ENCODE measurements at places on chromosomes 1 and 21.

DNA sequence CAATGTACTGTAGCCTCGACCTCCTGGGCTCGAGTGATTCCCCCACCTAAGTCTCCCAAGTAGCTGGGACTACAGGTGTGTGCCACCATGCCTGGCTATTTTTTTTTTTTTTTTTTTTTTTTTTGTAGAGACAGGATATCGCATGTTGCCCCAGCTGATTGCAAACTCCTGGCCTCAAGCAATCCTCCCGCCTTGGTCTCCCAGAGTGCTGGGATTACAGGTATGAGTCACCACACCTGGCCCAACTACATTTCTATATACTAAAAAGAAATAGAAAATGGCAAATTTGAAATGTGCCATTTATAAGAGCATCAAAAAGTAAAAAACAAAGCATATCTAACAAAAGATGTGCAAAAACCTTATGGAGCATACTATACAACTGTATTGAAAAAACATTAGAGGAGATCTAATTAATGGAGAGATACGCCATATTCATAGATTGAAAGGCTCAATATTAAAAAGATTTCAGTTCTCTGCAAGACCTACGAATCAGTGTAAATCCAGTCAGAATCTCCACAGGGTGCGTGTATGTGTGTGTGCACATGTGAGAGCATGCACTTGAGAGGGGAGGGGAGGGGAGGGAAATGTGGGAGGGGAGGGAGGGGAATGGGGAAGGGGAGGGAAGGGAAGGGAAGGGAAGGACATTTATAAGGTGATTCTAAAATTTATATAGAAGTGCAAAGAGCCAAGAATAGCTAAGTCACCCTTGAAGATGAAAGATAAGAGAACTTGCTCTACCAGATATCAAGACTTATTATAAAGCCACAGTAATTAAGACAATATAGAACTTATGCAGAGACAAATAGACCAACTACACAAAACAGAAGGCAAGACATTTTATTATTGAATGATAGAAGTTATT, 15.5 kb upstream of the PADI4 start:
- DNase-seq: peak; percentile 22

DNA sequence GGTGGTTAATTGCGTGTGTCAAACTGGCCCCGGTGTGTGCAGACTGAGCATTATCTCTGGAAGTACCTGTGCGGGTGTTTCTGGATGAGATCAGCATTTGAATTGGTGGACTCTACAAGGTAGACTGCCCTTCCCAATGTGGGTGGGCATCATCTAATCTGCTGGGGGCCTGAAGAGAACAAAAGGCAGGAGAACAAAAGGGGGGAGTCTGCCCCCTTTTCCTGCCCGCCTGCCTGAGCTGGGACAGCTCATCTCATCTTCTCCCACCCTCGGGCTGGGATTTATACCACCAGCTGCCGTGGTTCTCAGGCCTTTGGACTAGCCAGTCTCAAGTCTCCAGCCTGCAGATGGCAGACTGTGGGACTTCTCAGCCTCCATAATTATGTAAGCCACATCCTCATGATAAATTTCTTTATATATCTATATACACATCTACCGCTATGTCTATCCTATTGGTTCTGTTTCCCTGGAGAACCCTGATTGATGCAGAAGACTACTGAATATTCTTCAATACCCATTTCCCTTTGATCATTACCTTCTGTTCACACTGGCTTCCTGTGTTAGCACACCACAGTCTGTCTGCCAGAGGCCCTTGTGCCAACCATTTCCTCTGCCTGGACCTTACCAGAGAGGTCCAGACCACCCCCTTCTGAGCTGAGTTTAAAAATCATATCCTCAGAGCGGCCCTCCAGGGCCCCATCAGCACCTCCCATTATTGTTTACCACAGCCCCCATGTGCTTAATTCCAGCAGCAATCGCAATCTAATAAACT, 25.2 kb downstream of the RCAN1 start:
- peak; percentile 57 for DNase-seq

DNA sequence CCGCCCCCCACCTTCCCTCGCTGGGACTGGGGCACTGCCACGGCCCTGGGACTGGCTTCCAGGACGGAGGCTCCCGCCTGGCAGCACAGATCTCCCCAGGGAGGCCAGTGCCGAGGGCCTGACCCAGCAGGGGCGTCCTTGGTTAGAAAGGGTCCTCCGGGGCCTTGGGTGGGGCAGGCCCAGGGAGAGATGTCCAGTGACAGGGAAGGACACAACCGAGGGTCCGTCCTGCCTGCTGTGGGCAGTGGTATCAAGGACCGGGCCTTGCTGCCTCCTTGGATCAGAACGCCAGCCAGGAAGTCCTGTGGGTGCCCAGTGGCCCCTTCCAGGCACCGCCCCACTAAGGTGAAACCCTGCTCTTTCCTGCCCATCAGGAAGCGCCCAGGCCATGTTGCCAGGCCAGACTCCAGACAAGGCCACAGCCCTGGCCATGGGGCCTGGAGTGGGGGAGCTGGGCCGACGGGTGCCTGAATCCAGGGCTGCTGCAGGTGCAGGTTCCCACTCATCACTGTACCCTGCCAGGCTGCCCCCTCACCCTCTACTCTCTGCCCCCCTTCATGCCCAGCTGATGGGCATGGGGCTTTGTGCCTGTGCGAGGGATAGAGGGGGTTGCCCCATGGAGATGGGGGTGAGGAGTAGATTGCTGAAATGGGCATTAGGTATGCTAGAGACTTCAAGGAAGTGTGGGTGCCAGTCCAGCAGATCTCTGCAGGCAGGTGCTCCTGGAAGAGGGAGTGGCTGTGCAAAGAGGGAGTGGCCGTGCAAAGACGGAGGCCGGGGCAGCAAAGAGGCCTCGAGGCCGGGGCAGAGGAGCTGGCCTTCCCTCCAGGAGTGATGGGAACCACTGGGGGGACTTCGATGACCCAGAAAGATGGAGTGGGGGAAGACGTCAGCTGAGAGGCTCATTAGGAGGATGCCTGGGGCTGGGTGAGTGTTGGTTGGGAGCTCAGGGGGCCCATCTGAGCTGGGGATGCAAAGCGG, 2.2 kb upstream of the PRKCZ start:
- no peak for DNase-seq

- DNase-seq: peak; percentile 89
Observed at GRCh38 chr1:198701766-198702539, 63.1 kb downstream of the PTPRC start.

- DNase-seq: no peak
Observed at GRCh38 chr1:96880626-96881025, 159.0 kb downstream of the PTBP2 start.

DNA sequence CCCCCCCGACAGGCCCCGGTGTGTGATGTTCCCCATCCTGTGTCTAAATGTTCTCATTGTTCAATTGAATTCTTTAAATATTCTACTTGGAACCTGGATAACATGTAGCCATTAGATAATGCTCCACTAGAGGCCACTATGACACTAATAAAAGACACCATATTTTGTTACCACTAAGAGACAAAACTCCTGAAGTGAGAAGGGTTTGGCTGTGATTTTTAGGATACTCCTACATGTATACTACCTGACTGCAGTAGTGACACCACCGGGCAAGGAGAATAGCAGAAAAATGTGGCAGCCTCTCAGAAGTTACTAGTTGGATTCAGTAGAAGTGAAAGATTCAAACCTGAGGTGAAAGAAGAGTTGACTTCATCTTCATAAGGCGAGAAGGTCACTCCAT, 36.0 kb downstream of the F5 start:
- DNase-seq: peak; percentile 74

- no peak for DNase-seq
Observed at GRCh38 chr1:10419351-10419750, 10.9 kb upstream of the CENPS start.

DNA sequence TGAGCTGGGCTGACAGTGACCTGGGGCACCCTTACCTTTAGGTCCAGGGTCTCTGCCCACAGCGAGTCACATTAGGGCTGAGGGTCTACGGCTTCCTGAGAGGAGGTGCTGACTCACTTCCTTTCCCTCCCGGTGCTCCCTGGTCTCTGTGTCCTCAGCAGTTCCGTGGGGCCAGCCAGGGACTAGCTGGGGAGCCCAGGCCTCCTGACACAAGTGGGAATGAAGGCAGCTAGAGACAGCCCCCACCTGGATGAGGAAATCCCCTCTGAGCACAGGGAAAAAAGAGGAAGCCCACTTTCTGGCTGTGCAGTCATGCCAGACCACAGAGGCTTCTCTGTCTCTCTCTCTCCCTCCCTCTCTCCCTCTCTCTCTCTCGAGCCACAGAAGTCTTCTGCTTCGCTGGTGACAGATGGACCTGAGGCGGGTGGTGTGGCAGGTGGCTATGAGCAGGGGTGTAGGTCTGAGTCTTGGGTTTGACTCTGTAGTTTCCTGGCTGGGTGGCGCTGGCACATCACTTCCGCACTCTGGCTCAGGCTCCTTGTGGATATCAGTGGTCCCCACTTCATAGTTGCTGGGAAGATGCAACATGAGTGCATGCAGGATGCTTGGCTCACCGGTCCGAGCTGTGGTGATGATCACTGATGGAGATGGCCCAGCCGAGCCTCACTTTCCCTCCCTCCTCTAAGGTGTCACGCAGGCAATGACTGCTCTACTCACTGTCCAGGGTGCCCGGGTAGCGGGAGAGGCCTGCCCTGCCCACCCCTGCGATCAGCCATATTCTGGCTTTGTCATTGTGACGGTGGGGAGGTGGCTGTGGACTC, 3.5 kb downstream of the SLC66A1 start:
- DNase-seq: no peak

- no peak for DNase-seq
Observed at GRCh38 chr1:99407018-99407417, 142.7 kb downstream of the PLPPR4 start.

- DNase-seq: no peak
Observed at GRCh38 chr1:47178020-47178419, 11.8 kb downstream of the PDZK1IP1 start.

DNA sequence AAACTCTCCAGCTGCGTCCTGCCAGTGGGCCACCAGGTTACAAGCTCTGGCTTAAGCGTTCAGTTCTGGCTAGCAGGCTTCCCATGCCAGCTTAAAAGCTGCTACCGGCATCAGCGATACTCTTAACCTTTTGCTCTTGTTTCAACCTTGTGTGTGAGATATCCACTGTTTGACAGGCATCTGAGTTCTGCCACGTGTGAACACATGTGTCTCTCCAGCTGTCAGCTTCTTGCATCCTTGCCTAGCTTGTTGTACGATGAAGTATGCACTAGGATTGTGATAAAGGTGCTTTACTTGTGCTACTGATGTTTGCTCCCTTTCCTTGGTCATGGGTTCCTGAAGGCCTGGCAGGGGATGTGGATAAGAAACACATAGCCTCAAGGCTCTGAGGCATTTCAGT, 201.6 kb downstream of the PRDM2 start:
- no peak for DNase-seq

GRCh38 chr1:181222972-181223505, 134.5 kb downstream of the IER5 start:
- no peak for DNase-seq

- DNase-seq: no peak
Observed at GRCh38 chr1:113859478-113860175, 11.9 kb downstream of the PTPN22 start.

DNA sequence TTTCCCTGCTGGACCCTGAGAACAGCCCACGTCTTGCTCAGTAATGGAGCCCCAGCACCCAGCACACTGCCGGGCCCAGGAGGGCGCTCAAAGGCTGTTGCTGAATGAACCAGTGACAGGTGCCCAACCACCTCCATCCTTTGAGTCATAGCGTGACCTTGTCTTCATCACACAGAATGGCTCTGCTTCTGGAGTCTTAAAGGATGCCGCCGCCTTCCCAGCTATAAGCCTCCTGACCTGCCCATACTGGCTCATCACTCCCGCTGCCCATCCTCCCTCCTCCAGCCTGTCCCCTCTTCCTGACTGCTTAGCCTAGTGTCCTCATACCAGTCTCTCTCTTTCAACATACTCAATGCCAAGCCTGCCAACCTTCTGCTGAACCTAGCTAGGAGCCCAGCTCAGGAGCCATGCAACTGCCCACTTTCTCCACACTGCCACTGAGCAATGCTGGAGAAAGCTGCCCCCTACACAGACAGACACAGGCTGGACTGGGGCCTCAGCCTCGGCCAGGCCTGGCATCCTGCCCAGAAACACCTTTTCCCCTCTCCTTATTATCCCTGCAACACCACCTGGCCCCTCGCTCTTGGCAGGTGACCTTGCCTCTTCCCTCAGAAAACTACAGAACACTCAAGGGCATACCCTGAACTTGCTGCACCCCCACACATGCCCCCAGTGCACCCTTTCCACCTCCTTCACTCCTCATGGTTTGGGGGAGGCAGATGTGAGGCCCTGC, 14.1 kb downstream of the TTC39A start:
- DNase-seq: peak; percentile 75

GRCh38 chr1:156667968-156668709, 9.1 kb downstream of the NES start:
- no peak for DNase-seq

- DNase-seq: peak; percentile 64
Observed at GRCh38 chr21:36330904-36331303, 10.9 kb downstream of the MORC3 start.
